HS-27A (cell line): ENCODE measurements at places on chromosomes 2 and 18.

DNA sequence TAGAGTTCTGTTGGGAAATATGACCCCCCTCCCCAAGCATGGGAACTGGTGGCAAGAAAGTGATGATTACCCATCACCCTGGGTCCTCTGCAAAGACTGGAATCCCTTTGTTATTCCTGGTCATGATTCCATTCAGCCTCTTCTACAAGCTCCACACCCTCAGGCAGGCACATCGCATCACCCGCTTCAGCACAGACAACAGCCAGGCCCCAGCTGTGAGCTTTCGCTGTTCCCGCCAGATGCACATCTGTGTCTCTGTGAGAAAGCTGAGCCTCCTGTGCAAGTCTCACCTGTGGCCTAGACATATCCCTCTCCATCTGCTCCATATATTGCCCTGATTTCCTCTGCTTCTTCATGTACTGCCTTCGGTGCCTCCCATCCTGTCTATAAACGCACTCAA is 368.0 kb upstream of the RAB6C start:
- DNase-seq: no peak

DNA sequence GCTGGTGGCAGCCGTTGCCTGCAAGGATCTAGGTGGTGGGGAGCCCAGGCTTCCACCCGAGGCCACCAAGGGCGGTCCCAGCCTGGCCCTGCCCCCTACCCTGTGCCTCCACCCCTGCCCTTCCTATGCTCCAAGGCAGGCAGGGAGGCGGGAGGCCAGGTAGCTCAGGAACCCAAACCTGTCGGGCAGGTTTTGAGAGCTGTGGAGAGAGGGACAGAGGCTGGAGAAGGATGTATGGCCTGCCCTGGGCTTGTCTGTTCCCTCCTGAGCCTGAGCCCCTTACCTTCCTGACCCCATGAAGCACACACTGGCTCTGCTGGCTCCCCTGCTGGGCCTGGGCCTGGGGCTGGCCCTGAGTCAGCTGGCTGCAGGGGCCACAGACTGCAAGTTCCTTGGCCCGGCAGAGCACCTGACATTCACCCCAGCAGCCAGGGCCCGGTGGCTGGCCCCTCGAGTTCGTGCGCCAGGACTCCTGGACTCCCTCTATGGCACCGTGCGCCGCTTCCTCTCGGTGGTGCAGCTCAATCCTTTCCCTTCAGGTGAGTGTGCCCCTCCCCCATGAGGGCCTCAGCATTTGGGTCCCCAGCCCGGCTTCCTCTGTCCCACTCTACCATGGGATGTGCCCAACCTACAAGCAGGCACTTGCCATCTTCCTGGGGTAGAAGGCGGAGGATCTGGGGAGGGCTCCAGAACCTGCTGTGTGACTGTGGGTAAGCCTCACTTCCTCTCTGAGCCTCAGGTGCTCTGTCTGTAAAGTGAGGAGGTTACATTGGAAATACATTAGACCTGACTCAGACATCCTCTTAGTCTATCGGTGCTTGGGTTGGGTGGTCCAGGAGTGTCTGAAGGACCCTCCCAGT is at the start of gene PROM2:
PROM2 (plus strand) TSS at position 159 of the 860 bp plus-strand sequence; CDS start at position 296, 137 bp downstream.
- no peak for DNase-seq

DNA sequence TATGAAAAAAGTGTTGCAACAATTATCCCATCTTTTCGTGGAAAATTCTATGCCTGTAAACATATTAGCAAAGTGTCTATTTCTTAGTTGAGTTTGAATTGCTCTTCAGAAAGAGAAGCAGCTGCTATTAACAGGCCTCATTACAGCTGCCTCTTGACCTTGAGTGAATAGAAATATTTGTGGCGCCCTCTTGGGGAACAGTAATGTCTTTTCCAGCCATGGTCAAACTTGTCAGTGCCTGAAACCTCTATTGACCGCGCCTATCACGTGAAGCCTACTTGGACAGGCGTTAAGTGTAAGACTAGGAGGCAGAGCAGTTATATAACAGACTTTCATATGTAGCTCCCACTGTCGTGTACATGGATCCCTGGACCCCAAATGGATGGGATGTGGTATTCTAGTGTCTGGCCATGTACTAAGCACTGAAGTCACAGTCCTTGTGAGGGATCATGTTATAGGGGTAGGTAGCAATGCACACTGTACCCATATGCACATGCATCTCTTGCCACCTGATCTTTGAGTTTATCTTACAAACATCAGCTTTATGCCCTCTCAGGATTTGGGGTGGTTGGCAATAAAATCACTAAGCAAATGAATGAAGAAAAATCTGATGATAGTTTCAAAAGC is 245.0 kb downstream of the PTGR3 start:
- no peak for DNase-seq

GRCh38 chr18:78069784-78070664 is 820.4 kb downstream of the GALR1 start:
- DNase-seq: no peak

DNA sequence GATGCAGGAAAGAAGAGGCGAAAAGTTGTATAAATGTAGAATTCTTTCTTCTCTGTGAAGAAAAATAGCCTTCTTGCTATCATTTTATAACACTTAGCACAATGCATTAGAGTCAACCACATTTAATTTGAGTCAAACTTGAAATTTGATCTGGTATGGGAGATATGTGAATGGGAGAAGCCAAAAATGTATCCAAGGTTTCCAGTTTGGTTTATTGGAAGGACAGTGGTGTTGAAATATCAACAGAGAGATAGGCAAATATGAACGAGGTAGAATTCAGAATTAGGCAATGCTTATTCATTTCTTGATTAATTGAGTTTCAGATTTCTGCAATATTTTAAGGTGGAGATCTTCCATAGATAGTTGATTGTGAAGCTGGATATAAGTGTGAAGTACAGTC is 991.9 kb upstream of the CHAC2 start:
- DNase-seq: no peak

DNA sequence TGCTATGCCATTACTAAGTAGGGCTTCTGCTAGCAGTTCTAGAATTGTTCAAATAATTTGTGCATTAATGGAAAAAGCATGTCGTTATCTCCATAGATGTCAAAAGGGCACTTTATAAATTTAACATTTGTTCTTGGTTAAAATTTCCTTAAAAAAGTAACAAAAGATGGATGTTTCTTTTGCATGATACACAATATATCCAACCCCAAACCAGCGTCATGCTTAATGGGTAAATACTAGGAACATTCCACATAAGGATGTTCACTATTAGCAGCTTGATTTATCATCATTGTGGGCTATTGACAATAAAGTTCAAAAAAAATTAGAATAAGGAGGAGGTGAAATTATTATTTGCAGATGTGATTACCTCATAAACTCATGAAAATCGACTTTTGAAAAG is 79.7 kb downstream of the GREB1L start:
- DNase-seq: no peak

- DNase-seq: no peak
Measured at GRCh38 chr2:204072443-204073324, 136.1 kb downstream of the ICOS start.

- no peak for DNase-seq
Measured at GRCh38 chr18:34280653-34281052, 55.9 kb upstream of the NOL4 start.

- no peak for DNase-seq
Measured at GRCh38 chr2:207504513-207505170, 25.1 kb upstream of the CREB1 start.

GRCh38 chr2:85395912-85396475 is 14.2 kb downstream of the CAPG start:
- DNase-seq: no peak

GRCh38 chr2:6730003-6730402 is 135.7 kb downstream of the CMPK2 start:
- DNase-seq: no peak

- no peak for DNase-seq
Measured at GRCh38 chr2:219174801-219175200, 1.9 kb downstream of the CNPPD1 start.

GRCh38 chr18:23316988-23317387 is 136.1 kb upstream of the RIOK3 start:
- no peak for DNase-seq

DNA sequence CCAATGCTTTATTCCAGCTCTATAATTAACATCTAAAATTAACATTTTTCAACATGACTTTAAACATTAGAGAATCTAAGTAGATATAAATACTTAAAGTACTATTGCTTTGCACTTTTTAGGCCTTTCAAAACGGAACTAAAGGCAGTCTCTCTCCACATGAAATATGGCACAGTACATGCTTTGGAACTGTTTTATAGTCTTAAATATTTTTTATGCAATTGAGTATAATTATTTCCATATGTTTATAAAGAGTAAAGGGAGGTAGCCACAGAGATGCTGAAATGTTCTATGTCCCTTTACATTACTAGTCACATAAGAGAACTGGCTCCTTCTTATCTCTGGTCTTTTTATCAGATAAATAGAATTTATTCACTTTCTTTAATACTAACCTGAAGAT is 674.0 kb downstream of the PLCL1 start:
- no peak for DNase-seq

DNA sequence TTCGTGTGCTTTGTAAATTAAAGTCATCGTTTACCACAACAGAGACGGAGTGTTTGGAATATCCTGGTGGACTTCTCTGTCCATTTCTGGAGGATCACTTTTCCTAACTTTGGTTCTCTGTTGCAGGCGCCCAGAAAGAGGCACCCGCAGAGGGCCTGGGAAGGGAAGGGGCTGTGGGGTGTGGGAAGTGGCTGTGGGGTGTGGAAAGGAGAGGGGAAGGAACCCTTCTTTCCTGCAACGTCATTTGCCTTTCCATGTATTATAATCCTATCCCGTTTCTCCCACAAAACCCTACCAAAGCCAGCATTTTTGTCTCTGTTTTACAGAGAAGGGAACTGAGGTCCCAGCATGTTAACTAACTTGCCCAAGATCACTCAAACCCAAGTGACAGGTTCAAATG is 210.0 kb downstream of the KLHL29 start:
- DNase-seq: no peak

- DNase-seq: no peak
Measured at GRCh38 chr2:142742371-142743214, 134.9 kb upstream of the KYNU start.

DNA sequence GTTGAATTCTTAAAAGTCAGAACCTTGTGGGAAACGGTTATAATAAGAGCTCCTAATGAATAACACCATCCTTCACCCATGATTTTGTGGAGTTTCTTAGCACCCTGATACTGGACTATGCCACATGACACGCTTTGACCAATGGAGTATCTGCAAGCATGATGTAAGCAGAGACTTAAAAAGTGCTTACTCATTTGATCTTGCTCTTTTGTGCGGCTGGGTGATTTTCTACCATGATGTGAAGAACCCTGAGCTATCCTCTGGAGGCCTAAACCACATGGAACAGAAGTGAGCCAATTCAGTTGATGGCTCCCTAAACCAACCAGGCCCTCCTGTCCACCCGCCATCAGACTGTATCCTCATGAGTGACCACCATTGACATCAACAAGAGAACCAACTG is 70.9 kb downstream of the TCF4 start:
- no peak for DNase-seq

GRCh38 chr2:2097549-2097948 is 233.5 kb downstream of the MYT1L start:
- no peak for DNase-seq

DNA sequence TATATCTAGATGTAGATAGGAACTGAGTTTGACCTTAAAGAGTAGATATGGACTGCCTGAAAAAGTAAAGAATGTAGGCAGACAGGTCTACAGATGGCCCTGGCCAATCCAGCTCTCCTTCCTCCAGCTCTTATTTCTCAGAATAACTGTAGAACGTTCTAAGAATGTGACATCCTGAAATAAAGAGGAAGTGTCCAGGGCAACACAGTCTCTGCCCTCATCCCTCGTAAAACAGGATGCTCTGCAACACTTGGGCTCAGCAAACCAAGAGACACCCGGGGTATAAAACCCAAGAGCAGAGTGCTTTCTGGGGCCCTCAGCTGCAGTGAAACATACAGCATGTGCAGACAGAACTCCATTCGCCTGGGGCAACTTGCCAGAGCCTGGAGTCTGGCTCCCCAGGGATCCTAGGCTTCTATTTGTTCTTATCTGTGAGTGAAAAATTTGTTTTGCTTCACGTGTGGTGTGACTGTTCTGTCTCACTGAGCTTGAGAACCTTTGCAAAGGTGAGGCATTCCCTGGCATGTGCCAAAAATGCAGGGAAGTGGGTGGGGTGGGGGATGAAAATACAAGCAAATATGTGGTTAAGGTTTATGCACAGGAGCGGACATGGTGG is 401.0 kb downstream of the SETBP1 start:
- no peak for DNase-seq

DNA sequence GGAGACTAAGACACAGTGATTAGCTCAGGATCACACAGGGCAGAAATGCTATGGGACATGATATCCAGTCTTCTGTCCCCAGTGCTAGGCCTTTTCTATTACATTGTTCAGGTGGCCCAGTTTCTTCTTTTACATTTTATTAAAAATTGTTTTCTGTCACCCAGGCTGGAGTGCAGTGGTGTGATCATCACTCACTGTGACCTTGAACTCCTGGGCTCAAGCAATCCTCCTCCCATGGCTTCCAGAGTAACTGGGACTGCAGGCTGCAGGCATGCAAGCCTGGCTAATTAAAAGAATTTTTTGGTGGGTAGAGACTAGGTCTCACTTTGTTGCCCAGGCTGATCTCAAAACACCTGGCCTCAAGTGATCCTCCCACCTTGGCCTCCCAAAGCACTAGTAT is 15.4 kb downstream of the PDK1 start:
- no peak for DNase-seq

DNA sequence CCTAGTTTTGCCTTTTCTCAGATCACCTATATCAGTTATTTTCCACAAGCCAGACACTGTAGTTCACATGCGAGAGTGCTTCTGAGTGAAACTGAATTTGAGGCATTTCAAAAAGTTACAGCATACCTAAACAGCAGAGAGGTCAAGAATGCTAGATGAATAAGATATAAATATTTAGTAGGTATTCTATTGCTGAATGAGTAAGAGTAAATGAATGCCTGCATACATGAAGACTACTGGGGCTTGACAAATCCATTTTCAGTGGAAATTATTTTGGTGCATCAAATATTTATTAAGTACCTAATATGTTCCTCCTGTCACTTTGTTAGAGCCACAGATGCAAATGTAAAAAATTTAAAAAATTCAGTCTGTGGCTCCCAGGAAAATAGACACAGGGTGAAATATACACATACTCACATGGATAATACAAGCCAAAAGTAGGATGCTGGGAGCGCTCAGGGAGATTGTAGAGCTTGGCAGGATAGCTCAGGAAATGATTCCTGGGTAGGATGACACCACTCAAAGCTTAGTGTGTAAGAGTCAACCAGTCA is 27.6 kb upstream of the CDC42EP3 start:
- DNase-seq: no peak

DNA sequence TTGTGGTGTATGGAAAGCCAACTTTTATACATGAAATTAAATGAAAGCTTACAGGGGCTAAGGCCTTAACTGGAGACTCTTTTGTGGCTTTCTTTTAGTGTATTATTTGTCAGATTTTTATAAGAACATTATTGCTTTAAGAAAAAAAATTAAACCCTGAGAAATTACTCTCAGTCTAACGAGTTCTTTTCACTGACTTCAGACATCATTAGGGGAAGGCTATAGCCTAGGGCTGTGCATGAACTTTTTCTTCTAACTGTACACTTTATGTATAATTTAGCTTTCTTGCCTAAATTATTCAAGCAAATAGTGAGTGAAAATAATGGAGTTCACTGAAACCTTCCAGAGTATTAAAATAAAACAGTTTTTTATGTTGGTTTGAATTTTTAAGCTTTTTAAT is 151.1 kb upstream of the MEIS1 start:
- DNase-seq: no peak

- DNase-seq: no peak
Measured at GRCh38 chr18:80115035-80115434, 6.0 kb downstream of the ADNP2 start.

GRCh38 chr2:43010438-43011157 is 215.8 kb downstream of the ZFP36L2 start:
- no peak for DNase-seq
